ENCODE measurements at places on chromosomes 2 and 18.

DNA sequence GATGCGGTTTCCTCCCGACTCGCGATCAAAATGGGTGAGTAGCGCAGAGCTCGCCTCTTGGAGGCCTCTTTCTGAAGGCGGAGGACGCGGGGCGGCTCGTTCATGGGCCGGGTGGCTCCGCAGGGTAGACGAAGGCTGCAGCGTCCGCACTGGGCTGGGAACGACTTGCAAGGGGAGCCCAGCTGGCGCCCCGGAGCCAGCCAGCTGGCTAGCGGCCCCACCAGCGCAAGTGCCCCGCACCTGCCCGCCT, 328 bp upstream of the PASK start:
- no peak for DNase-seq

GRCh38 chr2:238921259-238921658, 73.4 kb downstream of the TWIST2 start:
- no peak for DNase-seq

DNA sequence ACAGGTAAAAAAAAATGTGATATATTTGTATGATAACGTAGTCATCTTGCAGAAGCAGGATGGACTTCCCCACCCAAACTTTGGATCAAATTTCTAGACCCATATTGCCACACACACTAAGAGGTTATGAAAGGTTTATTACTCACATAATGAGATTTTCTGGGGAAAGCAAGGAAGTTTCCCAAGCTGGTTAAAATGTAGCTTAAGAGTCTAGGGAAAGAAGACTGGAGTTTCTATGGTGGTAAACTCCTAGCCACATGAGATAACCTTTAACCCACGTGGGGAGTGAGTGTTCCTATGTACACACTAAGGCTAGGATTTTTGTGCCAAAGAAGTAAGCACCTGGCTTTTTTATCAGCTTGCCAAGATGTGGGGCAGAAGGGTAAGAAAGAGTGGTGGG, 335.7 kb upstream of the UBE2E3 start:
- DNase-seq, result peak; percentile 84

- no peak for DNase-seq
Measured at GRCh38 chr2:206379886-206380285, 63.4 kb upstream of the ADAM23 start.

DNA sequence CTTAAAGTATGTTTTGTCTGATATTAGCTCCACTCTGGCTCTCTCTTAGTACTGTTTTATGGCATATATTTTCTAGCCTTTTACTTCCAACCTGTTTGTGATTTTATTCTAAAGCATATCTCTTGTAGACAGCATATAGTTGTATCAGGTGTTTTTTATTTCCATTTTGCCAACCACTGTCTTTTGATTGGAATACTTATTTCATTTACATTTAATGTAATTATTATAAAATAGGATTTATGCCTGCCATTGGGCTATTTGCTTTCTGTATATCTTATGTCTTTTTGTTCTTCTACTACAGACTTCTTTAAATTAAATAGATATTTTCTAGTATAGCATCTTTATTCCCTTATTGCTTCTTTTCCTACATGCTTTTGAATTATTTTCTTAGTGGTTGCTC, 67.3 kb downstream of the LRRC30 start:
- no peak for DNase-seq

GRCh38 chr2:45833301-45833967, 182.0 kb downstream of the PRKCE start:
- DNase-seq, result no peak

DNA sequence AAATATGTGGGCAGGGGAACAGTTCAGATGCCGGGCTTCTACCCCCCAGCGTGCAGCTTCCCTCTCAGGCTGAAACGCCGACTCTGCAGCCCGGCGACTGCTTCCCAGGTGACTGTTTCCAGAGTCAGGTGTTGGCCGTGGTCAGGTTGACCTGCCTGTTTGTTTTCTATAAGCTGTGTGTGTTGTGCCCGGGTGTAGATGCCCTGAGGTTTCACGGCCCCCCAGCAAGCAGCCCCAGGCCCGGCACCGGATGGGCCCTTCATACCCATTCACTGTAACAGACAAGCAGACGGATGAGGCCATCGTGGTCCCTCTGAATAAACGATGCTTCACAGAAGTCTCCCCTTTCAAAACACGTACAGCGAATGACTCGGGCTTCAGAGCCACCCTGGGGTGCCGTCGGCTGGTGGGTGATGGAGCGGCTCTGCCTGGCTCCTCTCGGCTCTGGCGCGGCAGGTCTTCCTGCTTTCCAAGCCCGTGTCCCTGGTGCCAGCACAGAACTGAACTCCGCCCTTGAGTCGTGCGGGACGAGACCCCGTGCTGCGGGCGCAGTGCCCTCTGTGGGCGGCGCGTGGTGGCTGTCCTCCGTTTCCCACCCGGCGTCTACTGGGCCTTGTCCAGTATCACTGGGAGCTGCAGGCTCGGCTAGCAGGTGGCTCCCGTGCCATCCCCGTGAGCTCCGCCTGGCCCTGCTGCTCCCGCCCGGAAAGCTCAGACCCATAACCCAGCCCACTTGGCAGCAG, 15.0 kb upstream of the KCNG2 start:
- DNase-seq, result no peak

DNA sequence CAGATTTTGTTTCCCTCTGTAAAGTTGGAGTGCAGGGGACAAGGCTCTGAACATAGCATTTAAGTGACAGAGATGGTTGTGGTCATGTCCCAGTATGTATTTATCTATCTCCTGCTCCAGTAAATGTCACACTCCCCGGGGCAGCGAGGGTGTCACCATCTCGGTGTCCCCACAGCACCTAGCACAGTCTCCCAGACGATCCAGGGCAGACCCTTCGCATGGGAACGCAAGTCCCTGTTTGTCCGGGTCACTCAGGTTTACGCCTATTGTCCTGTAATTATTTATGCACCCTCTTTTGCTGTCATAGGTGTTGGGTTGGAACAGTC, 12.6 kb upstream of the NTSR2 start:
- no peak for DNase-seq

DNA sequence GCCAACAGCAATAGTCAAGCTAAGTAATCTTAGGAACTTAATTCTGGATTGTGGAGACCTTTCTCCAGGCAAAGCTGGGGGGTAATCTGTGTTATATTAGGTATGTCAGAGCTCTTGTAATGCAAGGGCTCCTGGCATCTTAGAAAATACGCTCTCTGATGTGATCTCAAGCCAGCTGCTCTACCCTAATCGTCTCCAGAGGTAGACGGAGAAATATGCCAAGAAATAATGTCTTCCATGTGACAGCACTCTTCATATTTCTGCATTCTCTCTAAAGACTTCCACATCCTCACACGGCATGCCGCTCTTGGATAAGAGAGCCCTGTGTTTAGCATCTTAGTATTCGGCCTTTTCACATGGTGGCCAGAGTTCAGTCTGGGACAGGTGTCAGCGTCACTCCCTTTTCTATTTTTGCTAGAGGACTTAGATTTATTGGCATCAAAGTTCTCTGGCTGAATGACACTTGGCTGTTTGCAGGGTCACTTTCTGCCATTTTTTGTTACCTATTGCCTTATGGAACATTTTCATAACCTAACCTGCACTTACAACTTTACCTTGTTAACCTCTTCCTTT, 25.2 kb downstream of the CAPN13 start:
- no peak for DNase-seq

DNA sequence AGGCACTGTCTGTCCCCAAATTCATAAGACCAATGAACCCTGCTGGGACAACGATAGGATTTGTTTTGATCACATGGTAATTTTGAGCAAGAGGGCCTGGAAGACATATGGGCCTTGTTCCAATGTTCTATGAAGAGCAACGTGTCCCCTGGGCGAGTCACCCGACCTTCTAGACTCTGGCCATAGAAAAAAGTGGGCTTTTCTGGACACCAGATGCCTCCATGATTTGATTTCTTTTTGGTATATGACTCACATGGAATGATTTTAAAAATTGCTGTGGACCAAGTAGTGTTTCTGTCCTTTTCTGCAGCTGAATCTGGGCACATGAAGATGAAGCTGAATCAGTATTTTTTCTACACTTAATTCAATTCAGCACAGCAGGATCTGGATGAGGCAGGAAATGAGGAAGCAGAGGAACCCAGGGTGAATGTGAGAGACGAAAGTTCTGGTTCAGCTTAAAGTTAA, 104.9 kb downstream of the CDC42EP3 start:
- peak; percentile 88 for DNase-seq

GRCh38 chr2:16861530-16861929, 195.9 kb upstream of the CYRIA start:
- peak; percentile 2 for DNase-seq

GRCh38 chr2:226877491-226877890, 41.6 kb downstream of the RHBDD1 start:
- DNase-seq, result no peak

- peak; percentile 91 for DNase-seq
Measured at GRCh38 chr2:14700753-14701152, 68.2 kb downstream of the LRATD1 start.

DNA sequence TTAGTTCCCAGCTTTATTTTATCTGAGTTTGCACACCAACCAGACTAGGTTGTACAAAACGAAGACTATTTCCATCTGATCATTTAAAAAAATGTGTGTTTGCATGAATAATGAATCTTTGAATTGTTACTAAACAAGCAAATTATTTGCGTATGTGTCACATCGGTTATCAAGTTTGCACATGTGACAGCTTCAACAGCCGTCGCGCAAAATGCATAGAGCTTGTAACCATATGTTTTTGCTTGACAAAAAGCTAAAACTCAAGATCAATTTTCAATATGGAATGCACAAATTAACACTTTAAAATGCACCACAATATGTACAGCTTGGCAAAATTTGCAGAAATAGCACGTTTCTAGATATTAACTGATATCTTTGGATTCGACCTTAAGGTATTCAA, 184.1 kb downstream of the PTGR3 start:
- DNase-seq, result no peak

Data from fibroblast of mammary gland (primary cell).